Midbrain (tissue), 1 donor: ENCODE measurements at places on chromosomes 13 and 19.

GRCh38 chr19:46828484-46828883, 22.2 kb downstream of the AP2S1 start:
- DNase-seq = no peak

GRCh38 chr13:97395447-97396136, 38.4 kb upstream of the RAP2A start:
- DNase-seq = no peak

DNA sequence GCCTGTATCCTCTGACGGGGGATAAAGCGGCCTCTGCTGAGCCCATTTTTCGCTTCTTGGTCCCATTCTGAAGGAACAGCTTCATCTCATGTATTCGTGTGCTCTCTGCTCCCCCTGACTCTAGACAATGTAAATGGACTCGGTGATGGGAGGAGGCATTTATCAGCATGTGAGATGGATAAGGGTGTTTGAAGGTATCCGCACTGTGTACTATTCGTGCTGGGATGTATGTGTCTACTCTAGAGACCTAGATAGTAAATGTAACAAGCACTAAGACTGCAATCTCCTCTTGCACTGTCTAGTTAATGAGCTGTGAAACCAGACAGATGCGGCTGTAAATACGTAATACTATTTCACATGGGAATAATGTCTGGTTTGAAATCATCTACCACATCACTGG, 134.6 kb upstream of the ARGLU1 start:
- no peak for DNase-seq

GRCh38 chr13:34162544-34162933, 344.6 kb downstream of the RFC3 start:
- DNase-seq = no peak

DNA sequence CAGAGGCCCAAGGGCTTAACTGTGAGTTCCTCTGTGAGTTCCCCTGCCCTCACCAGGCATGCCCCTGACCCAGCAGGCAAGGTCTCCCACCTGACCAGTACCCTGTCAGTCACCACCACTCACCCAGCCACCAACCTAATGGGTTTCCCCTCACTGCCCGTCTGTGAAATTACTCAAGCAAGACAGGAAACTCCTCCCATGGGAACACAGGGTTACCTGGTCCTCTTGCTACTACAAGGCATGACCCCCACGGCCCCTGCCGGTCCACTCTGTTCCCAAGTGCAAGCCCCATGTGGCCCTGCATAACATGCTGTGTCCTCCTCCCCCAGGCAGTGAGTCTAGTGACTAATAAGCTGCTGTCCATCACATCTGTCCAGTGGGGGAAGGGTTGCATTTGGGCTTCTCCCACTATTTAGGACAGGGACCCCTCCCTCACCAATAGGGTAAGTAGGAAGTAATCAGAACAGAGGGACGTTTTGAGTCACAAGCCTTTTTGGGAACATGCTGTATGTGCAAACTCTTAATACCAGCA, 8.0 kb upstream of the DHRS12 start:
- no peak for DNase-seq

DNA sequence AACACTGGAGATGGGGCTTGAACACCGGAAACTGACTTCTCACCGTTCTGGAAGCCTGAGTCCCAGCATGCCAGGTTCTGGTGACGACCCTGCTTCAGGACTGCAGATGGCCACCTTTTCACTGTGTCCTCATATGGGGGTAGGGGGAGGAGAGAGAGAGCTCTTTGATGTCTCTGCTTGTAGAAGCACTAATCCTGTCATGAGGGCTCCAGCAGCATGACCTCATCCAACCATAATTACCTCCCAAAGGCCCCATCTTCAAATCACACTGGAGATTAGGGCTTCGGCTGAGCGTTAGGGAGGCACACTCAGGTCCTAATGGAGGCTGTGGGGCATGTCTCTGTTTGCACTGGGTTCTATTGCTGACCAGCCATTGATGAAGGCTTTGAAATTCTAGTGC, 255.3 kb downstream of the TEX29 start:
- DNase-seq = no peak

DNA sequence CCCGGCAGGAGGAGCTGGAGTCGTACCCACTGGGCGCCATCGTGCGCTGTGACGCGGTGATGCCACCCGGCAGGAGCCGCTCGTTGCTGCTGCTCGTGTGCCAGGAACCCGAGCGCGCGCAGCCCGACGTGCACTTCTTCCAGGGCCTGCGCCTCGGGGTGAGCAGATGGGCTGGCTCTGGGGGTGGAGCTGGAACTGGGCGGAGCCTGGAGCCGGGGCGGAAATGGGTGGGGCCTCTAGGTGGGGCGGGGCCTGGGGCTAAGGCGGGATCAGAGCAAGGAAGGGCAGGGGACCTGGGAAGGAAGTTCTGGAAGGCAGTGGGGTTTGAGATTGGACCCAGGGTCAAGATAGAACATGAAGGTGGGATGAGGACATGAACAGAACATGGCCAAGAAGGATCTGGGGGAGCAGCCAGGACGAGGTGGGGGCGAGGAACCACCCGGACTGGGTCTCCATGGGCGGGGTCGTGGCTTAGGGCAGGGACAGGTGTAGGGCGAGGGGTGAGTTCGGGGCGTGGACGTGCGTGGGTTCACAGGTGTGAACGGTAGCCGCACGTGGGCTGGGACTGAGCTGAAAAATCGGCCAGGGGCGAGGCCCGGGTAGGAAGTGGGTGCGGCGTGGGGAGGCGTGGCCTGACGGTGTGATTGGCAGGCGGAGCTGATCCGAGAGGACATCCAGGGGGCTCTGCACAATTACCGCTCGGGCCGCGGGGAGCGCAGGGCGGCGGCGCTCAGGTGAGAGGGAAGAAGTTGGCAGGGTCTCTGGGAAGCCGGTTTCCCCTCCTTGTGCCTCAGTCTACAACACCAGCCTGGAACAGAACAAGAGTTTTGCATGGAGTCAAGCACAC, 4.7 kb downstream of the EPS8L1 start:
- DNase-seq = no peak

GRCh38 chr13:79402074-79402635, 3.9 kb downstream of the RBM26 start:
- no peak for DNase-seq

DNA sequence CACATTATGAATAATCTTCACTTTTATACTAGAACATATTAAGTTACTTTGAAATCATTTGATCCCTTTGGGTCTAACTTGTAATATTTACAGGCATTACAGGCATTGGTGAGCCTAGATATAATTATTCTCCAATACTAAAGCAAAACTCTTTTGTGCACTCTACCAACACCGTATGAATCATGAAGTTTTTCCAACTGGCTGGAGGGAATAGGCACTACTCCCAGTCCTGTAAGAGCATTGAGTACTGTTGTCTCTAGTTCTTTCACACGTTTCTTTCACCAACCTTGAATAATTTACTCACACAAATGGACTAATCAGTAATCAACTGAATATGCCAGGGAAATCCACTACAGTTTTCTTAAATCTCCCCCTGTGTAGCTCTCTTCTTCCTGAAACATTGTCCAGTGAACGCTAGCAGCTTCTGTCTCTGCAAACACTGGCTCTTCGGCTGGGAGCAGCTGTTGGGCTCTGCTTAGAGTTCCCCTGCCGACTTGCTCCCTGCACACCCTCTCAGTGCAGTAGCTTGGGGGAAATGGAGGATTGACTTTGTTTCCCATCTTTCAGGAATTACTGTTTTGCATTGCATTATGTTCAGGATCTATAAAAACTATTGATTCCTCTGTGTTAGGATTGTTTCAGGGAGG, 476.7 kb downstream of the RFC3 start:
- no peak for DNase-seq

DNA sequence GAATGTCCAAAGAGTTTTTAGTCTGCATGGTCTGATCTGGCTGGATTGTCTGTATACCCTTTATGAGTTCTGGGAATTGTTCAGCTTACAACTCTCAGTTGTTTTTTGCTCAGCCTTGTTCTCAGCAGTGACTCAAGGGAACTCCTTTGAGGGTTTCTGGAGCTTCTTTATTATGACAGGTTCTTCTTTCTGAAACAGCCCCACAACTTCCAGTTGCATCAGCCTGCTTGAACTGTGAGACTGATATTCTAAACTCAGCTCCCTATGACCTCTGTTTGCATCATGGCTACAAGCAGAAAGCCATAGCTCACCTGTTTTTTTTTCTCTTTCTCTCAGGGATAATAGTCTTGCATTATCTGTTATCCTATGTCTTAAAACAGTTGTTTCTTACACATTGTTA, 85.0 kb downstream of the TDRD3 start:
- DNase-seq = no peak

- DNase-seq = no peak
Observed at GRCh38 chr13:98041081-98041820, 87.8 kb downstream of the IPO5 start.

DNA sequence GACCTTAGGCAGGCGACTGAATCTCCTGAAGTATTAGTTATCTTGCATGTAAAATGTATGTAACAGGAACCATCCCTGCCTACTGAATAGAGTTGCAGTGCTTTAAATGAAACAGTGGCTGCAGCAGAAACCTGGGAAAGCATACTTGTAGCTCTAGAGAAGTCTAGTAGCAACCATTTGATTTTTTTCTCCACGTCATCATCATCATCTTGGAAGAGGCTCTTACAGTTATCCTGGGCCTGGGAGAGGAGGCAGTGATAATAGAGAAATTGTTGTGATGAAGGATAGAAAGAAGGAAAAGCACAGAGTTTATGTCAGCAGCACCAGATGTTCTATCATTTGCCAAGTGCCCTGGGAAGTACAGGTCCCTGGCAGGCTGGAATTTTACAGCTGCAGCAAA, 377.6 kb downstream of the ITGBL1 start:
- DNase-seq = no peak

GRCh38 chr13:112815871-112816270, 126.0 kb downstream of the ATP11A start:
- DNase-seq = no peak

- no peak for DNase-seq
Observed at GRCh38 chr19:32677657-32678056, 2.0 kb downstream of the RGS9BP start.

DNA sequence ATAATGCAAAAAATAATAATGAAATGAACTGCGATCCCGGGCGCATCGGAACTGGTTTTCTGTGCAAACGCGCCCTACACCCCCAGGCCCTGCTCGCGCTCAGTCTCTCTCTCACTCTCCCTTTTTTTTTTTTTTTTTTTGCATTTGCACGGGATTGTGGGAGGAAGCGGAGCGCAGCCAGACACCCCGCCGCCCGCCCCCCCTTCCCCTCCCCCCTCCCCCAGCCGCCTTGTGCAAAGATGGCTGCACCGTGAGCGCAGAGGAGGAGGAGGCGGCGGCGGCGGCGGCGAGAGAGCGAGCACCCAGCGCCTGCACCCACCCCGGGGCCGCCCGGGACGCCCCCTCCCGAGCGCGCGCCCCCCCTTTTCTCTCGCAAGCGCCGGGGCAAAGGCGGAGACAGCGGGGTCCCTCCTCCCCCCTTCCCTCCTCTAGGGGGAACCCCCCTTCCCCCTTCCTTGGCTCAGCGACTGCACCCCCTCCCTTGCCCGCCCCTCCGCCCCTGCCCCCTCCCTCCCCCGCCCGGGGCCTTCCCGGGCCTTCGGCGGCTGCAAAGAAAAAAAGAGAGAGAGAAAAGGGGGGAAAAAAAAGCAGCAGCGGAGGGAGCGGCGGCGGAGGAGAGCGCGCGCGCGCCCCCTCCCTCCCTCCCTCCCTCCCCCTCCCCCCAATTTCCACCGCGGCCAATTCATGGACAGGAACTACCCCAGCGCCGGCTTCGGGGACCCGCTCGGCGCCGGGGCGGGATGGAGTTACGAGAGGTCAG, at the start of gene PRR12:
TSS of gene PRR12 (plus strand) at position 212 of the 760 bp plus-strand sequence. CDS start at position 685, 473 bp downstream.
- DNase-seq = peak; percentile 75

DNA sequence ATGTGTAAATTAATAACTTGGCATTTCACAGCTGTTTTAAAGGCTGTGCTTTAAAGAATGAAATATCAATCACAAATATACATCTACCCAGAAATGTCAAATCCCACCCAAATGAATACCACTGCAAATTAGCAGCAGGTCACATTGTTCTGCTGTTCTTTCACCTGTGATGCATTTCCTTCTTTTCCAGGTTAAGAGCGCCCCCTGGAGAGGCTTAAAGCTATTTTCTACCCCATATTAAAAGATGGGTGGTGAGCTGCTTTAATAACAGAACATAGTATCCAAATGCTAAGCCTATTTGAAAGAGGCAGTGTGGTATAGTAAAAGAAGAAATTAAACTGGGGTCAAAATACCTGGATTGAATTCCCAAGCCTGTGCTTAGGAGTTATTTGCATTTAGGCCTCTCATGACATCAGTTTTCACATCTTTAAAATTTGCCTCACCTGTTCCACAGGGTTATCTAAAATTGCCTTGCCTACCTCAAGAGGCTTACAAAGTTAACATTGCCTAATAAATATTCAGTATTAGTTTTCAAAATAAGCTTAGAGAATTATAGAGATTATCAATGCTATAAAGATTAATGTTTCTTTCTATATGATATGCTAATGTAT, 396.9 kb upstream of the SLITRK5 start:
- DNase-seq = peak; percentile 28

GRCh38 chr13:97559030-97559429, 125.1 kb downstream of the RAP2A start:
- no peak for DNase-seq

GRCh38 chr19:15330801-15331418, 1.4 kb downstream of the BRD4 start:
- DNase-seq = no peak

DNA sequence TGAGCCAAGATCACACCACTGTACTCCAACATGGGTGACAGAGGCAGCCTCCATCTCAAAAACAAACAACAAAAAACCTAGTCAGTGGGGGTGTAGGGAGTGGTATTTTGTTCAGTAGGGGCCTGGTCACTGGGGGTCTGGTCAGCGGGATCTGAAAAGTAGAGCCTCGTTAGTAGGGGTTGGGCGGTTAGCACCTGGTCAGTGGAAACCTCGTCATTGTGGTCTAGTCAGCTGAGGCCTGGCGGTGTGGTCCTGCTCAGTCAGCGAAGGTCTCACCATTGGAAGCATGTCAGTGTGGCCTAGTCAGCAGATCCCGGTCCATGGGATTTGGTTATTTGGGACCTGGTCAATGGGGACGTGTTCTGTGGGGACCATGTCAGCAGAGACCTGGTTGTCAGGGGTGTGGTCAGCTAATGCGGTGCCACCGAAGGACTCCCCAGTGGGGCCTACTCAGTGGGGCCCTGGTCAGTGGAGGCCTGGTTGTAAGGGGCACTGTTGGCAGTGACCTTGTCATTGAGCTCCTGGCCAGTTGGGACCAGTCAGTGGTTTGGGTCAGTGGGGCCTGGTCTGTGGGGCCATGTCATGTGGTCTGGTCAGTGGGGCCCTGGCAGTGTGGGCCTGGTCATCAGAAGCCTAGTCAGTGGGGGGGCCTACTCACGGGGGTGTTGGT, 63.0 kb upstream of the TPM4 start:
- no peak for DNase-seq

GRCh38 chr19:48020686-48021085, 23.2 kb downstream of the CABP5 start:
- DNase-seq = no peak

- DNase-seq = no peak
Observed at GRCh38 chr13:32140109-32140508, 108.5 kb downstream of the FRY start.
